ENCODE measurements at places on chromosomes 6 and 20.

GRCh38 chr20:17651129-17651759, 30.8 kb downstream of the RRBP1 start:
- no peak for DNase-seq

DNA sequence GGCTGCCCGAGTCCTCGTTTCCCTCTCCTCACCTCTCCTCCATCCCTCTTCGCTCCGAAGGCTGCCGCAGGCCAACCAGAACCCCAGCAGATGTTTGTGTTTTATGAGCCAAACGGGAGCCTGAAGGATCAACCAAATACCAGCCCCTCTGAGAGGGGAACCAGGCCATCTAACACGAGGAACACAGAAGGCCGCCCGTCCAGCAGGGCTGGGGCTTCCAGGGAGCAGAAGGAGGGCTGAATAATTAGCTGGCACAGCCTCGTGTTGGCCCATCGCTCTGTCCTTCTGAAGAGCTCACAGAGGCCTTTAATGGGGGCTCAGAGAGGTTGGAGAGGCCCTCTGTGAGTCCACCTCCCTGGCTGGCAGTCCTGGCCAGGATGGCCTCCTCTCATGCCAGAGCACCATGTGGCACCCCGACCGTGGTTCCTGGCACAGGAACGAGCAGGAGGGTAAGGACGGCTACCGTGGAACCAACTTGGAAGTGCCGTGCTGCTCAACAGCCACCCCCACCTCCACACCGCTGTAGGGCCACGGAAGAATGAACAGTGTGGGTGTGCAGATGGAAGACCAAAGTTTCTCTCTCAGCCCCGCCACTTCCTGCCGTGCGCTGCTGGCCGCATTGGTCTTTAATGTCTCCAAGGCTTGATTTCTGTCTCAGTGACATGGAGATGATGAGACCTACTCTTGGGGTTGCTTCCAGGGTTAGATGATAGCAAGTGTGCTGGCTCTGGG, 155.2 kb downstream of the SCML4 start:
- DNase-seq: peak; percentile 12

DNA sequence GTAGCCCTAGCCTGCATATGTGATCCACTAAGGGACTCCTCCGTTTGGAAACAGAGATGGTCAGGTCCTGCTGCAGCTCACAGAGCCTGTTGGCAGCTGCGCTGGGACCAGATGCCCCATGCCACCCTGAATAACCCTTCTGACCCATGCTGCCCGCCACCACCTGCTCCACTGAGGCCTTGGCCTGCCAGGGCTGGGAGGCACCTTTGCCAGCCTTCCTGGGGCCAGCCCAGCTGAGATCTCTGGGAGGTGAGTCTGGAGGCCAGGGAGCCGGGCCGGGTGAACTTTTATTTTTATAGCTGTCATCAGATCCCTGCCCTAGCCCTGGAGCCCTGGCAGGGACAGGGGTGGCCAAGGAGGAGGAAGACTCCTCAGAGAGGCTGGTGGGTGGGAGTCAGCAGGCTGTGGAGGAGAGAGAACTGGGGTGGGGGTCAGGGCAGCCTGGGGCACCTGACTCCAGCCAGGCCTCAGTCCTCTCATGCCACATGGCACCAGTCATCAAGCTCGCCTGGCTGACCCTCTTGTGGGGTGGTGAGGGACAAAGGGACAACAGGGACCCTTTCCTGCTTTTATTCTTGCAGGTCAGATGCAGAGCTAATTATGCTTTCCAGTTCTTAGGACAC, 10.0 kb downstream of the CEBPB start:
- no peak for DNase-seq

GRCh38 chr6:149079911-149080491, 237.5 kb upstream of the TAB2 start:
- no peak for DNase-seq

- DNase-seq: no peak
These were observed 91.0 kb downstream of the PLEKHG1 start for GRCh38 chr6:150690681-150691080.

- peak; percentile 45 for DNase-seq
These were observed 1.4 kb downstream of the AKIRIN2 start for GRCh38 chr6:87700397-87701343.

DNA sequence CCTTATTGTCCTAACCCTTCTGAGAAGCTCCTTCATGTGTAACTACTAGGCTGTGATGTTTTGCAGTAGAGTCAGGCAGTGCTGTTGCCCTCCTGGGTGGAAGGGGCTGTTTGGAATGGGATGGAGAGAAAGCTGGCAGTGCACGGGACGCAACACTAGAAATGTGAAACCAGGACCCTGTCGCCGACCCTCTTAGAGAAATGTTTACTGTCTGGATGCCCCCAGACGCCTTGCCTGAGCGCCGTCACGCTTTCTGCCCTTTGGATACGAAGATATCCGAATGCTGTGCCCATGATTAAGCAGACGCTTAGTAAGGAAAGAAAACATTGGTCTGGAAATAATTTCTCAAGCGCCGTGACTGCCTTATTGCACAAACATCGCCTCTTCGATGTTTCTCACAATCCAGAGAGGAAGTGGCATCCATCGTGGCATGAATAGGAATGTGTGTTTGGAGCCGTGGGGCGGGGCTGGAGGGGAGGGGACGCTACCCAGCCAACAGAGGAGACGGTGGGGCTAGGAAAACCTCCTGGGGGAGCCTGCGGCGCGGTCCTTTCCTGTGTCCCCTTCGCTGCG, 661 bp upstream of the PPP1R14C start:
- no peak for DNase-seq

GRCh38 chr6:33688006-33688405, 23.5 kb downstream of the UQCC2 start:
- no peak for DNase-seq

DNA sequence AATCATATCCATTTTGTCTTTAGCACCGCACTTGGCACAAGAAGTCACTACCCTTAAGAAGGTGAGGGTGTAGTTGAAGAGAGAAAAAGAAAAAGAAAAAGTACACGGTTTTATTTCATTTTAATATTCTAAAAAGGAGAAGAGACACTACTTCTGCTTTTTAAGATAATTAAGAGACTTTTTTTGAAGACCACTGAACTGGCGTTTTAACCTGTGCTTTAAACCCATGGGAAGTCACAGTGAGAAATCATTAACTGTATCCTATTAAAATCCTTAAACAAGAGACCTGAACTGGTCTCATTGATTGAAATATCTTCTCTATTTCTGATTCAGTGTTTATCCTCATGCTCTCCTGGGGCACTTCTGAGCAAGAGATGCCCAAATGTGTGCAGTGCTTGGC, 243.5 kb downstream of the TMEM242 start:
- DNase-seq: no peak

GRCh38 chr6:69593706-69594105, 203.1 kb downstream of the LMBRD1 start:
- DNase-seq: no peak

GRCh38 chr6:90645634-90646033, 58.8 kb upstream of the MAP3K7 start:
- DNase-seq: no peak

DNA sequence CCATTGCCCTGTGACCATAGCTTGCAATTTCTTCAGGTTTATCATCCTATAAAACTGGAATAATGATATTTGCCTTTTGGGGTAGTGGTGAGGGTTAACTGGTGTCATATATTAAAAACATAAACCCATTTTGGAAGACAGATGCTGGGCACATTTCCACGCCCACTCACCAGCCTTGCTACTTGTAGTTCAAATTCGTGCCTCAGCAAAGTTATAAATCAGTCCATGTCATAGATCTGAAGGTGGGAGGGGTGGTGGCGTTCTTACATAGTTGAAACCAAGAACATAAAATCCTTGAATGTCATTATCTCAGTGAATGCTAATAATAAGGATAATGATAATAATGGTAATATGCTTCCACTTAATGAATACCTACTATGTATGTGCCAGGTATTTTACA, 9.4 kb upstream of the ELMO2 start:
- DNase-seq: no peak

GRCh38 chr20:23362392-23363256, 642 bp downstream of the GZF1 start:
- peak; percentile 15 for DNase-seq

- no peak for DNase-seq
These were observed 20.1 kb upstream of the FAM83C start for GRCh38 chr20:35312318-35312717.

- no peak for DNase-seq
These were observed 689.4 kb upstream of the MAP3K7 start for GRCh38 chr6:91276315-91276714.

DNA sequence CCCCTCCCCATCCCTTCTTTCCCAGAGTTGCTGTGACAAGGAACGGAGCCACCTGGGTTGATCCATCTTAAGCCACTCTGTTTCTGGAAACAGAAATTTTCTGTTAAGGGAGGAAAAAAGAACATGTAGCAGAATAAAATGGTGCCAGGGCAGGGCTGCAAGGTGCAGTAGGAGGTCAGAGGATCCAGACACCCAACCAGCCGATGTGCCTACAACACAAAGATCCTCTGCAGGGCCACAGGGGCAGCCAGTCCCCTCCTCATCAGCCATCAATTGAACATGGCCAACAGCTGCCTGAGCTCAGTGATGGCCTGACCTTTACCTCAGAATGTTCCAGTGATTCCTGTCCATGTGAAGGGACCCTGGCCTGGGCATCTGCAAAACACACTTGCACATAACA, 11.9 kb downstream of the MDFI start:
- no peak for DNase-seq

DNA sequence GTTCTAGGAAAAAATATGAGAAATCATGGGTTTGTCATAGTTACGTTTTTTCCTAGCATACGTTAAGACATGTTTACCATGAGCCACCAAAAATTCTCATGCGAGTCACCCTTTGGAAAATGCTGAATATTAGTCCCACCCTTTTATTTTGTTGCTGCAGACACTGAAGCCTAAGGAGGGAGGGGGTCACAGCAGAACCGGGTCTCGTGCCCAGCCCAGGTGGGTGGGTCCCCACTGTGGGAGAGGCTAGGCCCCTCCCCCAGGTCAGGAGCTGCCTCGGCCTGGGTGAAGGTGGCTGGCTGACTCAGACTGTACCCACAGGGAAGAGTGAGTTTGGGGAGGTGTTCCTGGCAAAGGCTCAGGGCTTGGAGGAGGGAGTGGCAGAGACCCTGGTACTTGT, 26.2 kb upstream of the SRF start:
- DNase-seq: no peak

DNA sequence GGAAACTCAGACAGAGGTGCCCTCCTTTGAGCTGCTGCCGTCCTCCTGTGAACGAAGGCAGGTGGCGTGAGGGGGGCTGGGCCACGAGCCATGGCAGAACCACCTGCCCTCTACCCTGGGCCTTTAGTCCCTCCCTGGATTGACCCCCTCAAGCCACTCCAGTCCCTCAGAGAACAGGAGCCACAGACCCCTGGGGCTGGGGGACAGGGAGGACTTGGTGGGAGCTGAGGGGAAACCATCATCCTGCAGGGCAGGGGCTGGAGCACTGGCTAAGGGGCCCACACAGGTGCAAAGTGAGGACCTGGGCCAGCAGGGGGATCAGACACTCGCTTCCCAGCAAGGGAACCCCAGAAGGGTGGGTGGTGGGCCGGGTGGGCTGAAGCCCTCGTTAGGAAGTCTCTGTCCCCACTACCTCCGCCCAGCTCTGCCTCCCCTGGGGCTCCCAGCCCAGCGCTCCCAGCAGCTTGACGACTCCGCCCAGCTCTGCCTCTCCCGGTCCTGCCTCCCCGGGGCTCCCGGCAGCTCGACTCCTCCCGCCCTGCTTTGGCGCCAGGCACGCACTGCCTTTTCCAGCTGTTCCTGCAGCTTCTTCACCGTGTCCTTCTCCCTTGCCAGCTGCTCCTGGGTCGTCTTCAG, 44.4 kb downstream of the DSTN start:
- no peak for DNase-seq

DNA sequence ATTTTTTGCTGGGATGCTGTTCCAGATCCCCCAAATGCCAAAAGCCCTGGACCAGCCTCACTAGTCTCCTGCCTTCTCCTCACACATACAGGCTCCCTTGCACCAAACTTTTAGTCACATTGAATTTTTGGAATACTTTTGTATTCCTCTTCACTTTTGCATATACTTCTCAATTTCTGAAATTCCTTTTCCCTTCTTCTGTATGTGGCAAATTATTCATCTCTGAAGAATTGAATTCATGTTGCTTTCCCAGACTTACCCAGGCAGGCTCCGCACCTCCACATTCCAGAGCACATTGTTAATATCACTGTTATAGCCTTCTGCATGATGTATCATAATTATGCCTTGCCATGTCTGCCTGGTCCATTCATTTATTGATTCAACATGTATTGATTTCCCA, 255.3 kb upstream of the POU3F2 start:
- no peak for DNase-seq

DNA sequence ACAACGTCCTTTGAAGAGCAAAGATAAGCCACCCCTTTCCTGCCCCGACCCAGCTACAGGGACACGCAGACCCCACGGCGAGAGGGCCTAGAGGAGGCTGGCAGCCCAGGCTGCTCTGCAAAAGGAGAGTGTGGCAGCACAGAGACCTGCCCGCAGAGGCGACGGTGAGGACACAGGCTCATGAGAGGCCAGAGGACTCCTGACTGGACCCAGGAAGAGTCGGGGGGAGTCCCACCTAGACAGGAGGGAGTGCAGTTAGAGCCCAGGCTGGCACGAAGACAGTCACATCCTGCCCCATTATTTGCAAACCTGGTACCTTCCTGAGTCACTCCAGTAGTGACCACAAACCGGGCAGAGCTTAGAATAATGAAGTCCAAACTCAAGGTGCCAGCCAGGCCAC, 227.7 kb upstream of the CDH4 start:
- DNase-seq: no peak

DNA sequence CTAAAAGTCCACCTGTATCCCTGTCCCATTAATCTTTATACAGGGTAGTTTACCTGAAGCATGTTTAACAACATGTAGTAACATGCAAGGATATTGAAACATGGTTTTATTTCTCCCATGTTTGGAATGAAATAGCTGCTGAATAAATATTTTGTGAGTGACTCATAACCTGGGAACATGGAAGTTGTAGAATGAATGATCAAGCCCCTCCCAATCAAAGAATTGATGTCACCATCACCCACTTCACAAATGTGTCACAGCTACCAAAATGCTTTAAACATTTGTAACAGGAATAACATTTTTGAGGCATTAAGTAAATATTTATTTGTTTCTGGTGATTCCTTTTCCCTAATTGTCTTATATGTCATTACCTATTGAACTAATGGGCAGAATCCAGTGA, 58.9 kb upstream of the TNFAIP3 start:
- no peak for DNase-seq

GRCh38 chr6:3328796-3329195, 70.0 kb downstream of the PSMG4 start:
- DNase-seq: no peak

DNA sequence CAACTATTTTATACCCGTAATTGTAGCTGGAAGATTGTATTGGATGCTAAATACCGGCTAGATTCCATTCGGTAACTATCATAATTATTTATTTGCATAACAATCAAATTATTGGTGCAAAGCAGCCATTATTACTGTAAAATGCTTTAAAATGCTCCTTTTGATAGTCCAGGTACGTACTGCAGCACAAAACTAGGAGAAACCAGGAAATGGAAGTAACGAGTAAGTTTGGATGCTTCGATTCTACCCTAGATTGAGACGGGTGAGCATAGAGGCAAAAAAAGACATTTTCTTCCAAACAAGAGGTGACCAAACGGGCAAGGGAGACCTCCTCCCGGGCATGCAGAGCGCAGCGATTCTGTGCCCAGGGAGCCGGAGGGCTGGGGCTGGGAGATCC, 469 bp upstream of the XRN2 start:
- no peak for DNase-seq

All from CD4-positive, alpha-beta T cell treated with Interleukin-6 at 100 ng/mL for 8 hours (primary cell).